ENCODE measurements at places on chromosomes 5 and 9.
A peak's percentile ranks its signal among the peaks of the same experiment; 100 is the strongest.

DNA sequence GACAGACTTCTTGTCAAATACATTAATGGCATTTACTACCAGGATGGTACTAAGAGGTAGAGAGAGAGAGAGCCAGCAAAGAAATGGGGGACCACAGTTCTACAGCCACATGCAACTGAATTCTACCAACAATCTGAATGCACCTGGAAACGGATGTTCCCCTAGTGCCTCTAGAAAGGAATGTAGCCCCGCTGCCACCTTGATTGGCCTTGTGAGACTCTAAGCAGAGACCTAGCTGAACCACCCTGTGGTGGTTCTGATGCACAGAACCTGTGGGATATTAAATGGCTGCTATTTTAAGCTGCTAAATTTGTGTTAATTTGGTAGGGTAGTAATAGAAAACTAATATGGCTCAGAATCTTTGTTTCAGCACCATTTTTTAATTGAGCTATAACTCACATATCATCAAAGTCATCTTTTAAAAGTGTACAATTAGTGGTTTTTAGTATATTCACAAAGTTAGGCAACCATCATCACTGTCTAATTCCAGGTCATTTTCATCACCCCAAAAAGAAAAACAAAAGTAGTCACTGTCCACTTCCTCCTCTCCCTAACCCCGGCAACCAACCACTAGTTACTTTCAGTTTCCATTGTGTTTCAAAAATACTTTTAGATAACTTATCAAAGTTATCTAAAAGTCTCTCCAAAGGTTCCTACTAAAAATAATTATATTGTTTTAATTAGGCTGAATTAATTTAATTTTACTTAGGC, 51.7 kb downstream of the CPLANE1 start:
- no peak for DNase-seq

- no peak for DNase-seq
Measured at GRCh38 chr5:79418276-79418675, 95.7 kb downstream of the HOMER1 start.

GRCh38 chr9:13027879-13028278, 251.6 kb downstream of the MPDZ start:
- no peak for DNase-seq

- DNase-seq: no peak
Measured at GRCh38 chr9:93064392-93065134, 6.1 kb downstream of the SUSD3 start.

GRCh38 chr9:81729135-81729534, 39.8 kb upstream of the TLE1 start:
- no peak for DNase-seq

- no peak for DNase-seq
Measured at GRCh38 chr9:135338546-135338945, 141.0 kb upstream of the PPP1R26 start.

GRCh38 chr9:28363151-28363562, 789.9 kb upstream of the C9orf72 start:
- DNase-seq: no peak

DNA sequence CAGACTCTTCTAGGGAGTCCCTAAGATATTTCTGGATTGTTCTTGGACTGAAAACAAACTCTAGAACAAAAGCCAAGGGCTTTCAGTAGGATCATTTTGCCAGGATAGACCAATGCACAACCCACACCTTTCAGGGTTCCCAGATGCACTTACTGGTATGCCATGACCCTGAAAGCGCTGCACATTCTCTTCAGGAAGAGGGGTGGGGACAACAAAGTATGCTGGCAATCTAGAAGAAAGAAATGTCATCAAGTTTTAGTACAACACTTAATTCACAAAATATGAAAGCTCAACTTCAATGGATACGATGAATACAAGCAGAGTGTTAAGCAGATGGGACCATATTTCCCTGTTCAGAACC, 57.2 kb downstream of the MTMR12 start:
- DNase-seq: no peak

DNA sequence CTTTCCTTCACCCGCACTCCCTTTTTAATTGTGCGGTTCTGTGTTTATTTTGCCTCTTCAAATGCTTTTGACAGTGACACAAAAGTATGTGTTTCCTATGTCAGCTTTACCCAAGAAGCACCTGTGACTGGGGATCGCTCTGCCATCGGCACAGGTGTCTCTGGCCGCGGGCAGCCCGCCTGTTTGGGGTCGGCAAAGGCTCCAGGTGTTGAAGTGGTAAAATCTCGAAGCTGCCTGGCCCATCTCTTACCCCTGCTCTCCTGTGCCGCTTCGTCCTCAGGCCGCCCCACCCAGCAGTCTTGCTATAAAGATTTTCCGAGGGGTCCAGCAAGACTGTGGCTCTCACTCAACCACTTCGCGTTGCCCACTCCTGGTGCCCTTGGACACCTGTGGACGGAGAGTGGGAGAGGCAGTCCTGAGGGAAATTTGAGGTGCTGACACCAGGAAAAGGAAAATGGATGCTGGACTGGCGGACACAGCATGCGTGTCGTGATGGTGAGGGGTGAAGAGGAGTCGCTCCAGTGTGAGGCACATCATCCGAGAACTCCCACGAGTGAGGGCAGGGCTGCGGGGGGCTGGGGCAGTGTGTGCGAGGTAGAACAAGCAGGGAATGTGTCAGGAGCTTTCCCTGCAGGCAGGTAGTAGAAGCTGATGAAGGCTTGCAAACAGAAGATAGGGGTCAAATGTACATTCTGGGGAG, 29.1 kb upstream of the CEP72 start:
- no peak for DNase-seq

DNA sequence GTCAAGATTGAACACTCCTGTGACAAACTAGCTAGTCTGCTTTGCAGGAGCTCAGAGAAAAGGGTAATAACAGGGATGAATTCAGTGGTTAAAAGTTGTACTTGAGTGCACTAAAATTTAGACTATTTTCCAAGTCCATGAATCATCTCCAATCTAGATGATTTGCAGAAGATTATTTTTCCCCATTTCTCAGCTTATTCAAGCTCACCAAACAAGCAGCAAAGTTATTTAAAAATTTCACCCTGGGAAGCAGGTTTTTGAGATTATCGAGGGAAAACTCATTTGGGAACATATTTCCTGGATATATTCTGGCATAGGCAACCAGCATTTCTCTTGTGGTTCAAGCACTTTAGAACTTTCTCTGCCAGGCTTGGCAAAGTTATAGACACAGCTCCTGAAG, 311.4 kb downstream of the TLE1 start:
- no peak for DNase-seq

DNA sequence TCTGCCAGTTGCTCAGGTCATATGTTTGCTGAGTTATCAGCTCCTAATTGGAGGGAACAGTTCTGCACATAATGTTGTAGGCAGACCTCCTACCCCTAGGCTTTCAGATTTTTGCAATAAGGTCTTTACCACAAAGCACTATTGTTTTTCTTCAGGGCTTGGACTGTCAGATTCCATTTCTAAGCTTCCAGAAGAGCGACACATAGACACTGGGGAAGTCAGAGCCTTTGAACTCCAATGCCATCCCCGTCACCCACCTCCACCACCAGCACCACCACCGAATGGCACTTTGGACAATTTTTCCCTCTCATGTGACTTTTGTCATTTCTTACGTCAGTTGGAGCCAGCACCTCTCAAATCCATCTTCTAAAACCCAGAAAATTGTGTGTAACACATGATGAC, 28.3 kb upstream of the SPRY4 start:
- no peak for DNase-seq

DNA sequence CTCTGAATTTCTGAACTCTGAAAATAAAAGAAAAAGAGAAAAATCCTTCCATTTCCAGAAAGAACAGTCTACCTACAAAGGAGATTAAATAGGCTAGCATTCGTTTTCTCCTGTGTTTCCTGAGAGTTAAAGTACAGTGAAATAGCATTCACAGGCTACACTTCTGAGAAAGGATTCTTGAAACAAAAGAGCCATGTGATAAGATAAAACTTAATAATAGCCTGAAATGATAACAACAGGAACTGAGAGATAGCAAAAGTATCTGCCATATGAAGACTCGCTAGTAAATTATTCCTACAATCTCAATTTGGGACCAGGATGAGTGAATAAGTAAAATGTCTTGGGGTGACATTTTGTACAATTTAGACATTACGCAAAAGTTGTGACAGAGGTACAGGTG, 62.4 kb downstream of the FBN2 start:
- no peak for DNase-seq

- DNase-seq: peak; percentile 21
Measured at GRCh38 chr9:133351908-133352634, 4.1 kb downstream of the RPL7A start.

GRCh38 chr5:17058438-17058837, 122.3 kb upstream of the MYO10 start:
- DNase-seq: no peak

DNA sequence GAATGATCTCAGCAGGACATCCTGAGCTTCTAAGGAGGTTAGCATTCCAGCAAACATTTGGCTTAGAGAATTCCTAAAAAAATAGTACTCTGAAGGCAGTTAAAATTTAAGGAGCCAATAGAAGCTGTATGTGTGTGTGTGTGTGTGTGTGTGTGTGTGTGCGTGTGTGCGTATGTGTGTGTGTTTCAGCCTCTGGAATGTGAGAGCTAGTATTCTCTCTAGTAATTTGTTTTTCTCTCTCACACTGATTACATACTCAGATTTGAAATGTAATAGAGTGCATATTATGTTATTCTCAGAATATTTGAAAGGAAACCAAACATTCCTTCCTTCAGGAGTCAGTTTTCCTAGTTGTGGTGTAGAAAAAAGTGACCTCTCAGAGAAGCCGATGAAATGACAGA, 279.6 kb downstream of the TMEM38B start:
- peak; percentile 36 for DNase-seq

DNA sequence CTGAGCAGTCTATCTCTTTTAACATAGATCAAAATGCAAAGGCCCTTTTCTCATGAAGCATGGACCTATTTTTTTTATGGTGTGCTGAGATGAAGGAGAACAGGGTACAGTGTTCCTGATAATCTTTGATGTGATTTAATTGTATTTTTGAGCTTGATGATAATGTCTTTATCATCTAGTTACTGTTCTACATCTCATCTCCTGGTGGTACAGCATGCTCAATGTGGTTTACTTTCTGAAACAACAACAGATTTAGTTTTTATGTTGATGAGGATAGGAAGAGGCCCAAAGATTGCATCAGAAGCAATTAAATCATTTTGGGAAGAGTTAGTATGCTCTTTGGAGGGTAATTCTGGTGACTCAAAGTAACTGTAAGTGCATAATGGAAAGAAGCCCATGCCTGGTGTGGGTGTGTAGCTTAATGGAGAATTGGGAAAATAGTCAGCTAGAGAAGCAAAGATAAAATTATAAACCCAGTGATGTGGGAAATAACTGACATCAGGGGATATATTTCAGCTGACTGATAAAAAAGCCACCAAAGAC, 123.0 kb upstream of the KCNN2 start:
- no peak for DNase-seq

DNA sequence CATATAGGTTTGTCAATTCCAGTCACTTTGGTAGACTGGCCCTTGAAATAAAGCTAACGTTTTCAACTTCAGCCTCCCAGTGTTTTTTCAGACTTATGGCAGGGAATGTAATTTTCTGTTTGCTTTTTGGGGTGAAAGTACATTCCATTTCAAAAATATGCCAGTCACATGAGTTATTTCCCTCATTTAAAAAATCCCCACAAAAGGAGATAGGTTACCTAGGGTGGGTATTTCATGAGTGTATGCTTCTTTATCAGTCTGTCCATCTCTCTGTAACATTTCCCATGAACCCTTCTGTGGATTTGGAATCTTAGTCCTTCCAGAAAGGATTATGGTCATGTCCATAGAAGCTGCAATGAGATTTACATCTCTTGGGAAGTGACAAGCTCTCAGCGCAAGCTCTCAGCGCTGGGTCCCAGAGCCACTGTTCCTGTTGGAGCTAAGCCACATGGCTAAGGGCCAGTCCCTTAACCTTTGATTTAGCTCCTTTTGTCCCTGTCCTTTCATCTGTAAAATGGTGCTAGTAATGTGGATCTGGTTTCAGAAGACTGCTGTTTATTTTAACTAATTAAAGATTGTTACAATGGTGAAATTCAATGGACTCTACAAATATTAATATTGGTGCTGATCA, 294.9 kb downstream of the NR3C1 start:
- DNase-seq: no peak

- DNase-seq: no peak
Measured at GRCh38 chr5:166412191-166412590, 1879.3 kb upstream of the WWC1 start.

DNA sequence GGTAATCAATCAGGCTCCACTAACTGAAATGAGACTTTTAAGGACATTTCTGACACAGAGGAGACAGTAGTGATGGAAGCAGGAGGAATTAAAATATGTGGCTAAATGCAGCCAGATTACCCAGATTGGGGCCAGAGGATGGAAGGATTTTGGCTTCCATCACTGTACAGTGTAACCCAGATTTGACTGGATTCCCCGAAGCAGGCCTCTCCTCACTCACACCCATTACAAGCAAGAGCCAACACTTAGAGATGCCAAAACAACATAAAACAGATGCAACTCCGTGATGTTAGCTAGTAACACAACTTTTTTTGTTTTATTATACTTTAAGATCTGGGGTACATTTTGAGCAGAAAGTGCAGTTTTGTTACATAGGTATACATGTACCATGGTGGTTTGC, 17.6 kb downstream of the TEK start:
- DNase-seq: no peak

DNA sequence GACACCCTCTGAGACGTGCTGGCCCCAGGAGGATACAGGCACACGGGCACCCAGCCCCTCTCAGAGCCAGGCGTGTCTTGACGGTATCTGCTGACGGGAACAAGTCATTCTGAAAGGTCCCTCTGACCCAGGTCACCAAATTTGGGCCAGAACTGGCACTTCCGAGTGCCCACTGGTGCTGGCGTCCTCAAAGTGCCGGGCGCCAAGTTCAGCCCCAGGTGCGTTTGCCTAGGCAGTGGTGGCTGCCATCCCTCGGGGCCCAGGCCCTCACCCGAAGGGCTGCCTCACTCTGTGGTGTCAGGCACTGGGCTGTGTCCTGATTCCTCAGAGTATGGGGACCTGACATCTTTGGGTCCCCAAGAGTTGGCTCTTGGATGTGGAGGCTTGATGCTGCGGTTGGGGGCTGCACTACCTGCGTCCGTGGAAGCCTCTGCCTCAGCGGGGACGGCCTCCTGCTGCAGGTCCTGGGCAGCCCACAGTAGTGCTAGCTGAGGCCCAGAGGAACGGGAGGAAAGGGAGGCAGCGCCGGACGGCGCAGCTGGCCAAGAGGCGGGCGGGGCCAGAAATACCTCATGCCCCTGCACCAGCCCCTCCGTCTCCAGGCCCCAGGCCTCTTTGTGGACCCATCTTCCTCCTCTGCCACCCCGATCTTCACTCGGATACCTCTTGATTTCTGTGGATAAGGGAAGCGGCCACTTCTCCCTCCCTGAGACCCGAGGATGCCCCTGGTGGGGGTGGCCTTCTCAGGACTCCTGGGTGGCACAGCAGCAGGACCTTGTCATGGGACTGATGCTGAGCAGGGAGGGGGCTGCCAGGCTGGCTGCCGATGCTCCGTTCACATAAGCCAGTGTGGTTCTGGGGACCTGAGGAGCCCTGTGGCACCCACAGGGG, 109.4 kb upstream of the LMX1B start:
- no peak for DNase-seq

DNA sequence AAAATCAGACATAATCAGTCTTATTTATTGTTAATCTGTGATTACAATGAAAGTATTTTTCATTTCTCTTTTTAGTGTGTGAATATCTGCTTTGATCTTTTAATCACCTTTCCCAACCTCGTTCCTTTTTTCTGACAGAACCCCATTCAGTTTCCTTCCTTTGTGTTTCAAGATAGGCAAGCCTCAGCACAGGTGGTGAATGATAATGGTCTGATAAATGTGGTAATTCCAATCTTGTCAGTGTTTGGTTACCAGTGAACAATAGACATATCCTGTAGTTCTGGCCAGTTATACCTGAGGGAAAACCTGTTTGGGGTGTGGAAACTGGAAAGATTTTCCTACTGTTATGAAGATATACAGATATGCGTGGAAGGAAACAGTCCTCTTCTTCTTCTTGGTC, 13.5 kb downstream of the STX17 start:
- no peak for DNase-seq
